Fibroblast of the aortic adventitia (primary cell): ENCODE measurements at places on chromosomes 2 and 18. TPM values are rescaled to one million over a fixed set of nuclear protein-coding genes. Genes with fewer than 3 reads are reported as not detected.

Gene GALNT14
- 0.72 TPM in 1 of 2 replicates, not detected in the other for total RNA-seq

Gene NLRC4
- total RNA-seq = not detected in 2 replicates

Gene SLC4A5
- 0.25 and 0.45 TPM in 2 replicates for total RNA-seq

Gene CIB4
- total RNA-seq = not detected in 2 replicates

Gene CD207
- total RNA-seq = not detected in 2 replicates

Gene WNT10A
- not detected in 2 replicates for total RNA-seq

DNA sequence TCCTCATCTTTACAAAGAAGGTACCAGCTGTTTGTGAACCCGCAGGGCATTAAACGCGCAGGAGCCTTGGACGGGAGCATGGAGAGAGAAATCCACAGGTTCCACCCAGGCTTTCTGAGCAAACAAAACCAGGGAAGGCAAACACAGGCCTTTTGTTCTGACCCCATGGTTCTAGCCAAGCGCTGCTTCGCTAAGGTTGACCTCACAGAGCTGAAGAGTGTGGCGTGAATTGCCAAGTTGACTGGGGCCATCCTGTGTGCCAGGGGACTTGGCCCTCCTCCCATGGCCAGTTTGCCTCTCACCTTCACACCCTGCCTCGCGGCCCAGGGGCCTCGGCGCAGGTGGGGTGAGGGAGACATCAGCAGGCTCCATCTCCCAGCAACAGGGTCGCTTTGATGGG is 74.1 kb downstream of the VAPA start:
- no peak for DNase-seq

GRCh38 chr18:14964002-14964401 is 216.0 kb downstream of the ANKRD30B start:
- no peak for DNase-seq

DNA sequence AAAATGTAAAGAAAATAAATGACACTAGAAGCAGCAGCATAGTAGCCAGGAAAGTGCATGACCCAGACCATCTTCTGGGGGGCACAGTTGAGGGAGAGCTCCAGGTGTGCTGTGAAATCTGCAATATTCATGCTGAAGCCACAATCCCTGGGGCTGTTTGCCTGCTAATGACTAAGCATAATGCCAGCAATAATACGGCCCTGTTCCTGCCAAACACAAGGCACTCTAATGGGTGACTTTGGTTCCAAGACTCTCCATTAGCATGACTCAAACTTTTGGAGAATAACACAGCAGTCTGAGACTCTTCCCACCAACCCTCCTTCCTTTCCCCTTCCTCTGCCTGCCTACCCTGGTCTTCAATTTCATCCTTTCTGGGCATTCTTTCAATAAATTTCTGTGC is 77.9 kb upstream of the DOCK10 start:
- peak; percentile 65 for DNase-seq
